RPMI7951 (cell line): ENCODE measurements at places on chromosomes 2 and 18. TPM values are rescaled to one million over a fixed set of nuclear protein-coding genes. Genes with fewer than 3 reads are reported as not detected.

The CD8B2 gene
- not detected in 2 replicates for total RNA-seq

- DNase-seq: no peak
Measured at GRCh38 chr2:212536817-212537725, 1.5 kb downstream of the ERBB4 start.

DNA sequence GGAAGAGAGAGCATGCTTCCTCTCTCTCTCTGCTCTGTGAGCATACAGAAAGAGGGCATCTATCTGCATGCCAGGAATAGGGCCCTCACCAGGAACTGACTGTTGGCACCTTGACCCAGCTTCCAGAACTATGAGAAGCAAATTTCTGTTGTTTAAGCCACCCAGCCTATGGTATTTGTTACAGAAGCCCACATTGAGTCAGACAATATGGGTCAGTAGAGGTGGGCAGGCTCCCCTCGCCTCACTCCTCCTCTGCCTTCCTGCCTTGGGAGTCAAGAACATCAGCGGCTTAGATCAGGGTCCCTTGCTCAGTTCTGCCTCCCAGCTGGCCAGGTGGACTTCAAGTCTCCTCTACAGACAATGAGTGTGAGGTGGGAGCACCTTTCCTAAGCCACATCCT lies 92.3 kb downstream of the COPS8 start:
- DNase-seq: no peak

GRCh38 chr2:236044191-236044590 lies 124.0 kb downstream of the GBX2 start:
- DNase-seq: no peak

The MTA3 gene
- total RNA-seq: 22.9 and 28.0 TPM in 2 replicates
